Activated CD4-positive, alpha-beta T cell treated with anti-CD3 and anti-CD28 coated beads, Interleukin-2, amount 50 U/mL, for 1 hour (primary cell): ENCODE measurements at places on chromosomes 6 and 20.

DNA sequence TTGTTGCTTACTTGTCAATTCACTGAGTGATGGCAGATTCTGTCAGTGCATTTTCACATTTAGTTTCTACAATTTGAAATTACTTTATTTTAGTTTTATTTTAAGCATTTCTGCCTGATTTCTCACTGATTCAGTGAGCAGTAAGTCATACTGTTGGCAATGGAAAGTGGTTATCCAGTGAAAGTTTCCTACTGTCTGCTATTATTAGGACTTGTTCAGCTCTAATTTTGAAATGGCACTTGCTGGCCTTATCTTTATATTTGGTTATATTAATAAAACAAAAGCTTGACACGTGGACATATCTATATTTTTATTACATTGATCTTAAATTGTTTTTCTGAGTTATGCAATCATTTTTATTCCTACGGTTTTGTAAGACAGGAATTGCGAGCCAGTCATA is 871.8 kb upstream of the SLC35B3 start:
- DNase-seq: no peak

- DNase-seq: no peak
These were observed 31.3 kb upstream of the CCDC167 start for GRCh38 chr6:37531026-37531425.

DNA sequence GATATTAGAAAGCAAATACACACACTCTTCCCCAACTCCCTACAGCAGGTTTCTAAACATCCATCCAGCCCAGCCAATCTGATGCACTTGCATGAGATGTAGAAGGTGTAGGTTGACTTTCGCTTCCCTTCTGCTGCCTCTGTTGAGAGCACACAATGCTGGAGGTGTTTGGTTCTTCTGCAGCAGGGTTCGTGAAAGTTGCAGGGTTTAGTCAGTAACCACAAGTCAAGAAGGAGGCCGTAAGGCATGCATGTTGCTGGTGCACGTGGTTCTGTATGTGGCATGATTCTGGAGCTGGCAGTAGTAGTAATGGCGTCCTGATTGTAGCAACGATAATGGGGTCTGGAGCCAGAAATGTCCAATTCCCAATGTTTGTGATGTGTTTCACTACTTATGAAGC is 53.0 kb downstream of the DEK start:
- no peak for DNase-seq

DNA sequence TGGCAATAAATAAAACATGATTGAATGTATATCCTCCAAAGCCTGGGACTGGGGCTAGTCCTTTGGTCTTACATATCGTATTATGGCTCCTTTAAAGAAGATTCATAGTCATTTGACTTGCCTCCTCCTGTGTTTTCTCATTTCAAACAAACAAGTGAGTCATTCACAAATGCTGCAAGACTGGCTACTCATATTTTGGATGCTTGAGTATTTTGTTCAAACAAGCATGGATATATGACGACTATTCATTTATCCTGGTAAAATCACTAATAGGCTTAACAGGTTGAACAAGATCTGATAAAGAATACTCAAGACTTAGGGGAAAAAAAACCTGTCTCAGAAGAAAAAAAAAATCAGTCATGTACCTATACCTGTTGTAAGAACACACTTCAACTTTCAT is 111.1 kb upstream of the CCDC28A start:
- no peak for DNase-seq

DNA sequence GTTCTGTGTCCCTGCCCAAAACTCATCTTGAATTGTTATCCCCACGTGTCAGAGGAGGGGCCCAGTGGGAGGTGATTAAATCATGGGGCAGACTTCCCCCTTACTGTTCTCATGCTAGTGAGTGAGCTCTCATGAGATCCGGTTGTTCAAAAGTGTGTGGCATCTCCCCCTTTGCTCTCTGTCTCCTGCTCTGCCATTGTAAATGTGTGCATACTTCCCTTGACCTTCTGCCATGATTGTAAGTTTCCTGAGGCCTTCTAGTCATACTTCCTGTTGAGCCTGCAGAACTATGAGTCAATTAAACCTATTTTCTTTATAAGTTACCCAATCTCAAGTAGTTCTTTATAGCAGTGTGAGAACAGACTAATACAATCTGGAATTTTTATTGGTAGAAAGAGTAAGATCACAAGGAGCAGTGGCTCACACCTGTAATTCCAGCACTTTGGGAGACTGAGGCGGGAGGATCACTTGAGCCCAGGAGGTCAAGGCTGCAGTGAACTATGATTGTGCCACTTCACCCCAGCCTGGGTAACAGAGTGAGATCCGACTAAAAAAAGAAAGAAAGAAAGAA is 47.1 kb upstream of the SLC22A16 start:
- no peak for DNase-seq
